ENCODE measurements at places on chromosomes 7 and 10. TPM values are rescaled to one million over a fixed set of nuclear protein-coding genes. Genes with fewer than 3 reads are reported as not detected.

PIP gene
- total RNA-seq = not detected

MUC12 gene
- total RNA-seq = not detected

SERPINE1 gene
- 3.3 TPM for total RNA-seq

SFRP4 gene
- total RNA-seq = not detected

GATA3 gene
- not detected for total RNA-seq

FXYD4 gene
- not detected for total RNA-seq

NPY4R2 gene
- total RNA-seq = not detected

GIMAP6 gene
- total RNA-seq = not detected

PRF1 gene
- total RNA-seq = not detected

MGMT gene
- total RNA-seq = 19.0 TPM

NPSR1 gene
- total RNA-seq = not detected

ZPBP gene
- total RNA-seq = not detected

OR2A5 gene
- not detected for total RNA-seq

GNG11 gene
- 54.5 TPM for total RNA-seq

LRMDA gene
- 26.6 TPM for total RNA-seq

RASSF4 gene
- total RNA-seq = 11.3 TPM

KCP gene
- total RNA-seq = 1.4 TPM

PTPN20 gene
- not detected for total RNA-seq

EPO gene
- total RNA-seq = not detected

EBF3 gene
- under 0.01 TPM for total RNA-seq

CRTAC1 gene
- total RNA-seq = 0.34 TPM
